ENCODE measurements at places on chromosomes 11 and 22. TPM values are rescaled to one million over a fixed set of nuclear protein-coding genes. Genes with fewer than 3 reads are reported as not detected.

OR8G1 gene
- not detected for total RNA-seq

SCGB2A2 gene
- not detected for total RNA-seq

HORMAD2 gene
- total RNA-seq: not detected

UPK3A gene
- total RNA-seq: not detected

PSMD13 gene
- total RNA-seq: 129 TPM

LARGE2 gene
- 11.7 TPM for total RNA-seq

OR10A2 gene
- under 0.01 TPM for total RNA-seq

UBQLN3 gene
- total RNA-seq: not detected

OPCML gene
- total RNA-seq: not detected

OR5A1 gene
- total RNA-seq: not detected

SIRT3 gene
- 5.5 TPM for total RNA-seq

PDE3B gene
- under 0.01 TPM for total RNA-seq

TRIM64 gene
- total RNA-seq: not detected

GRIA4 gene
- total RNA-seq: 0.48 TPM

OR10G8 gene
- not detected for total RNA-seq

DCHS1 gene
- 0.21 TPM for total RNA-seq

VPREB1 gene
- not detected for total RNA-seq

CECR2 gene
- under 0.01 TPM for total RNA-seq

CDC42BPG gene
- 17.1 TPM for total RNA-seq

SYT8 gene
- total RNA-seq: 1.9 TPM

SLC25A18 gene
- not detected for total RNA-seq

BEST1 gene
- 1.7 TPM for total RNA-seq

OR2AG2 gene
- total RNA-seq: under 0.01 TPM

BBS1 gene
- total RNA-seq: 16.4 TPM

FAM180B gene
- not detected for total RNA-seq

SCUBE1 gene
- total RNA-seq: not detected

ZP1 gene
- total RNA-seq: not detected

All from tracheal epithelial cell (primary cell).